ENCODE measurements at places on chromosomes 7 and 10.

DNA sequence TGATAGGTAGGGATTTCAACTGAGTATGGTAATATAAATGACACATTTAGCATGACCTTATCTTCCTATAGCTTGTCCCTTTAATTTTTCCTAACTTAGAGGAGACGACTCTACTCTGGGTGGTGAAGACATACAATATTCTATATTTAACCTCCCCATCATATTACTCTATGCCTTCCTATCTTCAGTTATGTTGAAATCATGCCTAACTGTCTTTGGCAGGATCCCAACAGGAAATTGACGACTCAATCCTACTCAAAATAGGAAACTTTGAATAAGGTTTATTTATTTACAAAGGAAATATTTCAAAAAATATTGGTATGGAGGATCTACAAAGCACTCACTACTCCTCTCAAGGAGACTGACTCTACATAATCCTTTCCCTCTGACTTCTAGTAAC, 24.1 kb upstream of the SEMA3A start:
- DNase-seq: no peak

- no peak for DNase-seq
Measured at GRCh38 chr10:89302625-89303024, 779 bp downstream of the IFIT2 start.

DNA sequence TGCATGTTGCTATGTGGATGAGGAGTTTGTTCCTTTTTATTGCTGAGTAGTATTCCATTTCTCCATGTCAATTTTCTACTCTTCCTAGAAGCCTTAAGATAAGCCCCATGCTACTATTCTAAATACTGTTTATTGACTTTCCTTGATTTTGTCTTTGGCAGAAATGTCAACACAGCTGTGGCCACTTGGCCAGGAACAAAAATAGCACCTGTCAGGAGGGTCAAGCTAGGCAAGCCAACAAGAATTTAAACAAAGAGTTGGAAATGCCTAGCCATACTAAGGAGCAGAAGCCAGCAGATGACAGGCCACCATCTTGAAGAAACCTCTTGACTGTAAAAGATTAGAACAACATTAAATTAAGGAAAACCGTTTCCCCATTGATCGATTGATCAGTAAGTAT, 34.7 kb downstream of the JAZF1 start:
- DNase-seq: no peak

- DNase-seq: no peak
Measured at GRCh38 chr10:4243651-4244050, 458.6 kb upstream of the KLF6 start.

DNA sequence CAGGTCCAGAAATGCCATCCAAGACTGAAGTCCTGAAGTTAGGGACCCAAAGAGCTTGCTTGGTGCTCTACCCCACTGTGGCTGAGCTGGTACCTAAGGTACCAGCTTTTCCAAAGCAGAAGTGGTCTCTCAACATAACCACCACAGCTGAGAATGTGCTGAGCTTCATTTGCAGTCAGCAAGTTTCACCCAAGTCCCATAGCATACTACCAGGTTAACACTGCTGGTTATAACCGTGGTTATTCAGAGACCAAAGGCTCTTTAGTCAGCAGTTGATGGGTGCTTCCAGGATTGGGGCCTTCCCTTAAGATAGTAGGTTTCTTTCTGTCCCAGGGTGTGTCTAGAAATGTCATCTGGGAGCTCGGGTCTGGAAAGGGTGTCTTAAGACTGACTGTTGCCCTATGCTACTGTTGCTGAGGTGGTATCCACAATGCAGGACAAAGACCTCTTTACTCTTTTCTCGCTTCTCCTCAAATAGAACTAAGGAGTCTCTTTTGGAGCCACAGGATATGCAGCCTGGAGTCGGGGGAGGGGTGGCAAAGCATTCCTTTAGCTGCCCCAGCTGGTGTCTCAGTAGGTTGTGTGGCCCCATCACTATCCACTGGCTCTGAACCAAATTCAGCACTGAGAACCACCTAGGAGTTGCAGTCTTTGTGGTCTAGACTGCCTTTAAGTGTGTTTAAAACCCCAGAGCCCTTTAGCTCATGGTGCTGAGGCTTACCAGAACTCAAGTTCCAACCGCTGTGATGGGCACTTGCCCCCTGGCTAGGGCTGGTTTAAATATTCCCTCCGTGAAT, 354.9 kb upstream of the SEMA3C start:
- DNase-seq: no peak
